ENCODE measurements at places on chromosomes 3 and 15.

DNA sequence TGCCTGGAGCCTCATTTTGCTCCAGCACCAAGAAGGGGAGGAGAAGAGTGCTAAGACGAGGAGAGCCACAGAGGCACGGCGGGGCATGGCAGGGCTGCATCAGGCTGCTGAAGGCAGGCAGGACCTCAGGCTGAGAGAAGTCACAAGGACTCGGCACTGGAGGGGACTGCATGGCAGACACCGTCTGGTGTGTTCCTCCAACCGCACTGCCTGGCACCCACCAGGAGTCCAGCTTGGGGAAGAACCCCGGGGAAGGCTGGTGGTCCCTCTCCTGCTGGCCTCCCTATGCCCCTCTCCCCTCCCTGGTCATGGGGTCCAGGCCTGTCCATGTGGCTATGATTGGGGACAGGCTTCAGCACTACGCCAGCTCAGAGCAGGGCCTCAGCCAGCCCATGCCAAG, 153.2 kb upstream of the MEF2A start:
- DNase-seq: no peak

GRCh38 chr3:151395806-151396205, 11.3 kb upstream of the P2RY12 start:
- no peak for DNase-seq

GRCh38 chr3:157436583-157437291, at the start of gene PTX3:
Gene PTX3, plus strand, starts transcription at chr3:157436850. Its CDS starts 84 bp downstream, at chr3:157436934.
- no peak for DNase-seq

GRCh38 chr3:129657261-129658046, 51.0 kb upstream of the PLXND1 start:
- no peak for DNase-seq

GRCh38 chr3:198112031-198112430, 152.0 kb downstream of the LMLN start:
- DNase-seq: no peak

DNA sequence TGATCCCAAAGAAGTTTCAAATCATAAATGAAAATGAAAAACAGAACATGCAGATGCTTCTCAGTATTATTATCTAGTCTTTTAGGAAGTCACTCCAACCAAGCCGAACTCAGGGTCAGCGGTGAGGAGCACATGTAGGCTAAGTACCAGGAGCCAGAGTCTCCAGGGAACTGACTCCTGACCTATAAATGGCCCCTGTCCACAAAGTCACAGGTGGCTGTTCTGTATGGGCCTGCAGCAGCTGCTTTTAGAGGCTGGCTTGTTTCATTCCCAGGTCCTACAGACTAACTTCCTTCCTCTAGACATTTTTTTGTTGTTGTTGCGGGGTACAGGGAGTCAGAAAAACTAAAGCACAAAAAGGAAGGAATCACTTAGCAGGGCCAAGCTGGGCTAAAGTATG, 54.6 kb downstream of the DAPK2 start:
- no peak for DNase-seq

GRCh38 chr3:129563850-129564535, 21.0 kb downstream of the H1-8 start:
- no peak for DNase-seq

GRCh38 chr3:177838766-177839350, 641.6 kb upstream of the TBL1XR1 start:
- DNase-seq: no peak

DNA sequence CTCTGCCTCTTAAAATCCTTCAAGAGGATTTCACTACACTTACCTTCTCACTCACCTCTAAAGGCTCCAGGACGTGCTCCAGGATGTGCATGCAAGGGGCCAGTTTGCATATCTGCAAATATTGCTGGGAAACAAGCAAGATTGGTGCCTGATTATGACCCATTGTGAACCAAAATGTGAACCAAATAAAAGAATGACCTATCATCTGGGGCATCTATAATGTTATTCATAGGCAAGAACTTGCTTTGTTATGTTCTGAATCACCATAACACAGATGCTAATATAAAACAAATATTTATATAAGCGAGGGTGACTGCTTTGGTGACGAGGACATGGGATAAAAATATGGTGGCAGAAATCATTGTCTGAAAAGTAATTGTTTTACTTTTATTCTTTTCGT, 5.5 kb downstream of the IL12A start:
- DNase-seq: no peak

- DNase-seq: no peak
Measured at GRCh38 chr3:21392526-21392925, 358.5 kb downstream of the ZNF385D start.

DNA sequence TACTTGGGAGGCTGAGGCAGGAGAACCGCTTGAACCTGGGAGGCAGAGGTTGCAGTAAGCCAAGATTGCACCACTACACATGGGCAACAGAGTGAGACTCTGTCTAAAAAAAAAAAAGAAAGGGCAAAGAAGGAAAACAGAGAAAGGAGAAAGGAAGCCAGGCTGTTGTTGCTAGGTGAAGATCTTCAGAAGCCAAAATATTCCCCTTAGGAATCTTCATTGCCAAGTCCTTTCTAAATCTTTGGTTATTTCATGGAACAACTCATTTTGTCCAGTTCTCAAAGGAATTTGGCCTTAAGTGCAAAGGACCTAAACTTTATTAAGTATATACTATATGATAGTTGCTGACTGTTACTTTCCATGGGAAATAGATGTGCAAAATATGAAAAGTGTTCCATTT, 59.2 kb upstream of the OSBPL11 start:
- no peak for DNase-seq

GRCh38 chr15:63339836-63340235, 41.8 kb downstream of the CA12 start:
- DNase-seq: no peak

DNA sequence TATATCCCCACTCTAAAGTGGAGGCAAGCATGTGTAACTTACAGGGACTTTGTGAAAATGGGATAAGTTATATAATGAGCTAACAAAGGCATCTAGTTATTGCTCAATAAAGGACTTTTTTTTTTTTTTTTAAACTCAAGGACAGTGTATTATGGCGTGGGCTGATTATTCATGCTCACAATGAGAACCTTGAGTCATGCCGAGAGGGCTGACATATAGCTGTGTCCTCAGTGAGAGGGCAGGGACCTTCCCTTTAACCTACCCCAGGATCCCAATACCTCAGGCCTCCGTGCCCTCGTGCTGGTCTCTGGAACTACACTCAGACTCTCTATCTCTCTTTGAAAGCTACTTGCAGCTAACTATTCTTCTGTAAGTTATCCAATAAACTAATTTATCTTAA, 319.9 kb upstream of the ICE2 start:
- no peak for DNase-seq

- DNase-seq: no peak
Measured at GRCh38 chr15:52653431-52653964, 25.7 kb downstream of the ATOSA start.

DNA sequence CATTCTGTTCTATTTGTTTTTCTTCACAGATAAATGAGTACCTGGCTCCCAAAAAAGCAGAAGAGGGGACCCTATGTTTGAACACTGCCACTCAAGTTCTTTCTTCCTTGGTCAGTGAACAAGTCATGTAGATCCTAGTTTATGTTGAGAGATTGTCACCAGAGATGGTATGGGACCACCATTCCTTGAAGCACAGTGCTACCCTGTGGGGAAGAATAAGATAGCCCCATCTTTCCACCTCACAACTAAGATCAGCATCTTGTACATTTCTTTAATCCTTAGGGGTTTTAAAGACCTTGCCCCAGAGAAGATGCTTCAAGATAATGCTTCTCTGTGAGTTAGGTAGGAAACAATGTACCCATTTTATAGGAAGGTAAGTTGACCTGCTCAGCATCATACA, 233.5 kb upstream of the WNT5A start:
- no peak for DNase-seq

DNA sequence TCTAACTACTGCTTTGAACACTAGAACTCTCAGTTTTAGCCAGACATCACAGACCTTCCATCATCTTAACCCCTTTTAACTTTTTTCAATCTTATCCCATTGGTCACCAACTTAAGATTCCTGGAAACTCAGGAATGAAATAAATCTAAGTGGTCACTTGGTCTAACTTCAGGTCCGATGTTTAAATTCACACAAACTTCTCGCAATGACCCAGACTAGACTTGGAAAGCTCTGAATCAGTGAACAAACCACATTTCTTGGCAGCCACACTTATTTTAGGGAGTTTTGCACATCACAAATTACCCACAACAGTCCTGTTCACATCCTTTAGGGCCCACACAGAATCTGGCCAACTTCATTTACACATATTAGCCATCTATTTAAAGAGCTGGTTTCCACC, 118.9 kb downstream of the MAGI1 start:
- DNase-seq: no peak

DNA sequence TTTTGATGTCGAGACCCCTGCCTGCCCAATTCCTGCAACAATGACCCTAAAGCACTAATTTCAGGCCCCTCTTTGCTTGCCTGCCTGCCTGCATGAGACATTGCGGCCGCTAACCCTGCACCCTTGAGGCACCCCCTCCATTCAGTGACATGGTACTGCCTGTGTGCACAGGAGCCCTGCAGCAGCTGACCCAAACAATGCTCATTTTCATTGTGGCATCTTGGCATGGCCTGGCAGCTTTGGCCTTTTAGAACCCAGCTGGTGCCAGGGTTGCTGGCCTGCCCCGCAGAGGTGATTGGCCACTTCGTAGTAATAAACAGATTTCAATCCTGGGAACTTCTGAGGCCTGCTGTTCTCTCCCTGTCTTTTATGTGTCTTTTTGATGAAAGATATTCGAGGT, 33.8 kb downstream of the SLCO3A1 start:
- no peak for DNase-seq

- no peak for DNase-seq
Measured at GRCh38 chr15:73899197-73900094, 26.1 kb downstream of the TBC1D21 start.

DNA sequence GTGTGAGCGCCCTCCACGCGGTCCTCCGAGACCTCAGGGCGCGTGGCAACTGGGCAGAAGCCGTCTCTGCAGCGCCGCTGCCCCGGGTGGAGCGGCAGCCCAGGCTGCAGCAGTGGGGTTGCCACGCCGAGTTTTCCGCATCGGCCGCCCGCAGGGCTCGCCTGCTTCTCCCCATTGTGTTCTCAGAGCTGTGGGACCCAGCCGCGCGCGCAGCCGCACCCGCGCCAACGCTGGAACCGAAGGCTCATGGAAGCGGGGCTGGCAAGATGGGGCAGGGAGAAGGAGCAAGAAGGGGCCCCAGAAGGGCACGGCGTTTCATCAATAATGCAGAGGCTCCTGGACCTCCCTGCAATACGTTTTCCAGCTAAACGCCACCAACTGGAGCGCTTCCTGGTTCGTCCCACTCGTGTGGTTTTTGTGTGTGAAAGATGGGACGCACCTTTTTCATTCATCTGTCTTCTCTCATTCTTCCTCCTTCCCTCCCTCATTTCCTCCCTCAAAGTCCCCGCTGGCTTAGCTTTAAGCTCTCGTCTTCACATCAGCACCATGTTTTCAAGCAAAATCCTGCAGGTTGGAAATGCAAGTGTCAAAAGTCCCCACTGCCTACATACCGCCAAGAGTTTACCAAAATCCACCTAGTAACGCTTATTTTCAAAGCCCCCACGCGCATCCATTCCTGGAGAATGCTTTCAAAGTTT, 1.2 kb downstream of the ROBO1 start:
- no peak for DNase-seq
